ENCODE measurements at places on chromosomes 1 and 21.

- no peak for DNase-seq
Observed at GRCh38 chr1:175968486-175969172, 225.2 kb upstream of the TNR start.

DNA sequence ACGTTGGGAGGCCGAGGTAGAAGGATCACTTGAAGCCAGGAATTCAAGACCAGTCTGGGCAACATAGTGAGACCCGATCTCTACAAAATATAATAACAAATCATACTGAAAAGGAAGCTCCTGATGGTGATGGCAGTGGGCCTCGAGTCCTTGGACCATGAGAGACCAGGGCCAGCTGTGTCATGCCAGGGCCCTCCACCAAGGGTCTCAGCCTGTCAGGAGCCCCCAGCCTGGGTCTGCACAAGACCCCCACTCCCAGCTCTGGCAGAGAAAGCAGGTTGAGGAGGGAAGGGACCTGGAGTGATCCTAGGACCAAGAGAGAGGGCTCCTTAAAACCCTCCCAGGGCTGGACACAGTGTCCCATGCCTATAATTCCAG is 6.7 kb upstream of the CTRC start:
- DNase-seq: no peak

DNA sequence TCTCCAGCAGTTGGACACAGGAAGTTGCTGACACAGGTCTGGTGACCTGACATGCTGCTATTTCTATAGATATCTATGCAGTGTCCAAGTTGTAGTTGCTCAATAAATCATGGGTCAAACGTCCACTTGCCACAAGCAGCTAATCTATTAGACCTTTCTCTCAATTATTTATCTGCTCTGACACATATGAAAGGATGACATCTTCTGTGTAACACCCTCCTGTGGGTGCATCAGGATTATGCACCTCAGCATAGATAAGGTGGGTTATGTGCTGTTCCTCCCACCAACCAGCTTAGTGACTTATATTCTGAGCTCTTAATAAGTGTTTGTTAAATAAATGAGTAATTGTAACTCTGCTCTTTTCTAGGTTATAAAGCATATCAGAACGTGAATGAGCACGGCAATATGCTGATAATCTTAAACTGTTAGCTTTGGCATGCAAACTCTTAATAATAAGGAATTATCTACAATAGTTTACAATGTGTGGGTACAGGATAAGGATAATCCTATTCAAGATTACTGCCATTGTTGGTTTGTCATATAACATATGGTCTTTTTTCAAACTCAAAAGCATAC is 90.7 kb upstream of the GCLM start:
- DNase-seq: no peak

GRCh38 chr1:2407991-2408275 is 4.4 kb downstream of the PEX10 start:
- no peak for DNase-seq

GRCh38 chr1:182144646-182145030 is 83.1 kb upstream of the ZNF648 start:
- DNase-seq: no peak

DNA sequence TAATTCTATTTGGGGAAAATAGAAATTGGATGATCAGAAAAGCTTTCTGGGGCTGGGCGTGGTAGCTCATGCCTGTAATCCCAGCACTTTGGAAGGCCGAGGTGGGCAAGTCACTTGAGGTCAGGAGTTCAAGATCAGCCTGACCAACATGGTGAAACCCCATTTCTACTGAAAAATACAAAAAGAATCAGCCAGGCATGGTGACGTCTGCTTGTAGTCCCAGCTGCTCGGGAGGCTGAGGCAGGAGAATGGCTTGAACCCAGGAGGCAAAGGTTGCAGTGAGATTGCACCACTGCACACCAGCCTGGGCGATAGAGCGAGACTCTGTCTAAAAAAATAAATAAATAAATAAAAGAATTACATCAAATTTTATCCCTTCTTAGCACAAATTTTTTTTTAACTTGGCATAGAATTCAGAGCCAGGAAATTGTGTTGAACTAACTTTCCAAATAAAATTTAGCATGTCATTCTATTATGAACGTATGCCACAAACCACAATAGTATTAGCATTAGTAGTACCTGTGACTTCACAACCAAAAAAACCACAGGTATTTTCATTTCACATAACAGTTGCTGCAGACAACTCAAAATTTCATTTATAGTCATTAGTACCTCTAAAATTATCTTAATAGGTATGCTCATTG is 4.5 kb upstream of the ANKRD13C start:
- no peak for DNase-seq

- DNase-seq: no peak
Observed at GRCh38 chr1:219039017-219039681, 134.5 kb upstream of the LYPLAL1 start.

DNA sequence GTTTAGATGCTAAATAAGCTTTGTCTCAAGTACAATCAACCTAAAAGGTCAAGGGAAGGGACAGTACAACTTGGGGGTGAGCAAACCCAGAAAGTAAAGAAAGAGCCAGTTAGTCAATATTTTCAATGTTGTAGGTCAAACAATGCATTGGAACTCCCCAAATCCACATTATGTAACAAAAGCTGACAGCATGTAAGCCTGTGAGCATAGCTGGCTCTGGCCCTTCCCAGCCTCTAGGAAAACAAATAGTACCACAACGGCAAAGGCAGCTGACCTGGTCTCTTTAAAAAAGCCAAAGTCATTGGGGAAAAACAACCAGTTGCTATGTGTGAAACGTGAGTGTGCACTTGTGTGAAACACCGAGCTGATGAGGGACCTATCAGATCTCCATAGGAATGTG is 3.4 kb downstream of the CBR1 start:
- DNase-seq: no peak

- DNase-seq: no peak
Observed at GRCh38 chr1:163361123-163361934, 39.6 kb downstream of the NUF2 start.

GRCh38 chr1:6127587-6128163 is 52.4 kb downstream of the CHD5 start:
- DNase-seq: no peak

DNA sequence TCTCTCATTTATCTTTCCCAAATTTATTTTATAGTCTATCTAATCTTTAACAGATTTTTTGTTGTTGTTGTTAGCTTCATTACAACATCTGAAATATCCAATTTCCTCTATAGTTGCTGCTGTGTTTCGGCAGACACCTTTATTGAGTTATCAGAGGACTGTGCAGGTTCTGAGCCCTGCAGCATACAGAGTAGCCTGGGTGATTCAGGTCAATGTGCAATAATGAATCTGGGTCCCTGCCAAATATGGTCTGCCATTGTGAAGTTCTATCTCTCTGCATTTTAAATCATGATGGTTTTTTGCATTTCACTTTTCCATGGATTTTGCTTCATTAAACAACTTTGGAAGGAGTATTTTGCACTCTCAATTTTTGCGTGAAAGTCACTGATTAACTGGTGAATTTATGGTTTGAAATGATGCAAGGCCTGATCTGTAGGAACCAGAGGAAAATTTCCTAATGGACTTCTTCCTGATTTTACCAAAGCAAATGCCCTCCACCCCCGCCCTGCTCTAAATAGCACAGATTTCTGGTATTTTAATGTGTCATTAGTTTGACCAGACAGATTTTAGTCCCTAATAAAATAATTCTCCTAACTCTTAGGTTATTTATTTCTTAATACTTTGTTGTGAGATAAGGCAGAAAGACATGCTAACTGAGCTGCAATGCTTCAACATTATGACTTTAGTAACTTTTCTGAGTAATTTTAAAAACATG is 402.3 kb downstream of the PTBP2 start:
- DNase-seq: no peak

Measured in hypothalamus (tissue), 51 donors.